ENCODE measurements at places on chromosomes 6 and 20.

DNA sequence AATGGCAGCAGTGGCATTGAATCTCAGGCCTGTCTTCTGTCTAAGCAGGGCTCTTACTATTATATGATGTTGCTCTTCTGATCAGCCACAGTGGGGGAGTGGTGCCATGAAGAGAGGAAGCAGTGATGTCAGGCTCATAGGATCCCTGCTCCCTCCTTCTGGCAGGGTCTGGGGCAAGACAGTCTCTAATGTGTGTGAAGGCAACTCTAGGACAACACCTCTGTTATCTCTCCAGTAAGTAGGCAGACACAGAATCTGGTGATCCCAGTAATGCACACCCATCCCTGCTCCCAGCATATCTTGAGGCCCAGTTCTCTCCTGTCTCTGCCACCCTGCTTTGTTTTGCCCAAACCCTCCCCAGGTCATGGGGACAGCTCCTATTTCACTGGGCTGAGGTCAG is 8.8 kb downstream of the C20orf202 start:
- no peak for DNase-seq

- no peak for DNase-seq
Observed at GRCh38 chr6:98787961-98788360, 46.4 kb upstream of the POU3F2 start.

DNA sequence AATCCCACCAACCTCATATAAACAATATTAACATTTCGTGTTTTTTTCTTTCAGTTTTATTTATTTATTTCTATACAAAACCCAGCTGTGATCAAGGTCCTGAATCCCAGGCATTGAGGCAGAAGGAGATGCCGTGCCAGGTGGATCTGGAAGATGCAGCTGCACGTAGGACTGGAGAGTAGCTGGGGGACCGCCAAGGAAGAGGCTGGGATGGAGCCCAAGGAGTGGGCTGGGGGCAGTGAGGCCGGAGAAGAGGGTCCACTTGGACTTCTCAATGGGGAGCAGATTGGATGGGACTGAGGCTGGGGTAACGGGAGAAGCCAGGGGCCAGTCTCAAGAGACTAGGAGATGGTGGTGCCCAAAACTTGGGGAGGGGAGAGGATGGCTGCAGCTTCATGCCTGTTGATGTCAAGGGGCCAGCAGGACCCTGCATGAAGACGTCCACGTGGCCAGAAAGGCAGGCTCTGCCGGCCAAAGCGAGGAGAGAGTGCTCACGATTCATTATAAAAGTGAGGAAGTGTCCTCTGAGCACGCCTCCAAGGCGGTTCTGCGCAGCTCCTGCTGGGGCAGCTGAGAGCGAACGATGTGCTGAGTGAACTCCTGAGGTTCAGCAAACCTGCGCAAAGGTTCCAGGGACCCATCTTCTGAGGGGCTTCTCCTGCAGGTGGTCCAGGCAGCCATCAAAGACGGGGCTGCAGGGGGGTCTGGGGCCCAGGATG is 110.3 kb downstream of the BMP7 start:
- DNase-seq: no peak

- no peak for DNase-seq
Observed at GRCh38 chr6:170075659-170076223, 215.1 kb downstream of the DLL1 start.

DNA sequence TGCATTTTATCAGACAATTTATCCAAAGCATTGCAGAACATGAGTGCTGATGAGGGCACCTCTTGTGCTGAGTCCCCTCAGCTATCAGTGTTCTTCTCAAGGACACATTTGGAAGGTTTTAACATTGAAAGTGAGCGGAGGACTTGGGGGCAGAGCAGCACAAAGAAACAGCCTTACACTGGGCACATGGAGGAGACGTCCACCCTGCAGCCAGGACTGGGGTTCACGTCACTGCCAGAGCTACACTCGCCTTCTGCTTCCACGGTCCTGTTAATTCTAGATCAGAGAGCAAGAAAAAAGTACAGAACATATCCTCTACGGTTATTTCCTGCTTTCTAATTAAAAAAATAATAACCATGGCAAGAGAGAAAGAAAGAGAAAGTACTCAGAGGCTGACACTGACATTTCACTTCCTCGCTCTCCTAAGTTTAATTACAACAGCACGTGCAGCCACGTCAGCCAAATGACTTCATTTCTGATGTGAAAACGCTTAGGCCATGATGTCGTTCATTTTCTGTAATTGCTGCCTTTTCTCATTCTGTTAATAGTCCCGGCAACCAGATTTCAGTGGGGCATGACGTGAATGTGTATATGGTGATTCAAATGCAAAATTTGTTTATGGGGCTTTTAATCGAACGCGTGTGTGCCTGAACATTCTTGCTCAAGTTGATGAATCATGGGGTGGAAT is 5.1 kb downstream of the PRND start:
- no peak for DNase-seq

DNA sequence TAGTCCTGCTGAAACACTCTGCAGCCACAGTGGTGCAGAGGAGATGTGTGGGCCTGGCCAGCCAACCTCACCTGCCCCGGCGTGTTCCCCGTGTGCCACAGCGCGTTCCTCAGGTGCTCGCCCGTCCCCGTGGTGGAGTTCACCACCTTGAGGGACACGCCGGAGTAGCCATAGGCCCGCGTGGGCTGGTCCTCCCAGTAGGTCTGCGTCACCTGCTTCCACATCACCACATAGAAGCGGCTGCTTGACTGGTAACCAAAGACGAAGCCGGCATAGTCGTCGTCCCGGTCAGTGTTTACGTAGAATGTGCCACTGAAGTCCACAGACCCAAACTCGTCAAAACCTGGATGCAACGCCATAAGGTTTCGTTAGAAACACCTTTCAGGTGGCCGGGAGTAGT is 31.5 kb downstream of the THBS2 start:
- no peak for DNase-seq

DNA sequence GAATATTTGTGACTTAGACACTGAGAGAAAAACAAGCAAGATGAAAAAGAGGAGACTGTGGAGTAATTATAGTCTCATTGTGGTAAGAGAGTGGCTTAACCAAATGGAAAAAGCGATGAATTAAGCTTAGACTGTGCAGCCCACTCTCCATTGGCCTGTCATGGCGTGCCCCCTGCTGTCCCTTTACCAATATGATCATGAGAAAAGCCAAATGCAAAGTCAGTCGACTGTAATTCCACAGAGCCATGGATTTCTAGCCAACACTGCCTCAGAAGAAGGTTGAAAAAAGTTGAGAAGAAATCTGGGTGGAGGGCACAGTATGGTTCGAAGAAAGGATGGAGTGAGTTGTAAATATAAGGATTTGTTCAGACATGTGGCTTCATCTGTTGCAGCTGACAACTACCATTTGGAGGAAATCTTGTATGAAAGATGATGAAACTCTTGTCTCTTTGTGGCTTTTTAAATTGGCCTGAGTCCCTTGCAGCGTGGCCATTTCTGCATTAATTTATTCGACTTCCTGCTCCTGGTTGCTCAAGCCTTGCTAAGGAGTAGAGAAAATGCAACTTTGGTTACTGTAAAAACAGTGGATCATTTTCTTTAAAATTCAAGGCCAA is 251.4 kb downstream of the DOK5 start:
- DNase-seq: no peak
